Daoy (cell line): ENCODE measurements at places on chromosomes 13 and 19. TPM values are rescaled to one million over a fixed set of nuclear protein-coding genes. Genes with fewer than 3 reads are reported as not detected.

Gene ZNF841
- total RNA-seq = 12.1 and 12.5 TPM in 2 replicates

Gene ADGRL1
- total RNA-seq = 2.3 and 5.8 TPM in 2 replicates

Gene KHSRP
- 76.0 and 84.9 TPM in 2 replicates for total RNA-seq

Gene CERS1
- 0.45 TPM in 1 of 2 replicates, not detected in the other for total RNA-seq

Gene CYP4F11
- 0.29 and 1.0 TPM in 2 replicates for total RNA-seq

Gene APOE
- total RNA-seq = 0.86 and 1.6 TPM in 2 replicates

Gene RFPL4AL1
- 46.6 and 54.4 TPM in 2 replicates for total RNA-seq

Gene CRB3
- total RNA-seq = not detected in 2 replicates

Gene SYNGR4
- not detected in 2 replicates for total RNA-seq

Gene PSG3
- not detected in 2 replicates for total RNA-seq

Gene CATSPERD
- not detected in 2 replicates for total RNA-seq

Gene ICAM4
- total RNA-seq = 0.63 TPM in 1 of 2 replicates, not detected in the other

Gene EHD2
- total RNA-seq = 7.4 and 9.7 TPM in 2 replicates

Gene PSG1
- total RNA-seq = not detected in 2 replicates

Gene KLK14
- not detected in 2 replicates for total RNA-seq

Gene STRN4
- 67.1 and 106 TPM in 2 replicates for total RNA-seq

Gene KLK6
- not detected in 2 replicates for total RNA-seq

Gene ZNF101
- total RNA-seq = 11.0 and 12.4 TPM in 2 replicates

Gene TMEM145
- total RNA-seq = 0.30 and 0.51 TPM in 2 replicates
